ENCODE measurements at places on chromosomes 1 and 21.
A peak's percentile ranks its signal among the peaks of the same experiment; 100 is the strongest.

DNA sequence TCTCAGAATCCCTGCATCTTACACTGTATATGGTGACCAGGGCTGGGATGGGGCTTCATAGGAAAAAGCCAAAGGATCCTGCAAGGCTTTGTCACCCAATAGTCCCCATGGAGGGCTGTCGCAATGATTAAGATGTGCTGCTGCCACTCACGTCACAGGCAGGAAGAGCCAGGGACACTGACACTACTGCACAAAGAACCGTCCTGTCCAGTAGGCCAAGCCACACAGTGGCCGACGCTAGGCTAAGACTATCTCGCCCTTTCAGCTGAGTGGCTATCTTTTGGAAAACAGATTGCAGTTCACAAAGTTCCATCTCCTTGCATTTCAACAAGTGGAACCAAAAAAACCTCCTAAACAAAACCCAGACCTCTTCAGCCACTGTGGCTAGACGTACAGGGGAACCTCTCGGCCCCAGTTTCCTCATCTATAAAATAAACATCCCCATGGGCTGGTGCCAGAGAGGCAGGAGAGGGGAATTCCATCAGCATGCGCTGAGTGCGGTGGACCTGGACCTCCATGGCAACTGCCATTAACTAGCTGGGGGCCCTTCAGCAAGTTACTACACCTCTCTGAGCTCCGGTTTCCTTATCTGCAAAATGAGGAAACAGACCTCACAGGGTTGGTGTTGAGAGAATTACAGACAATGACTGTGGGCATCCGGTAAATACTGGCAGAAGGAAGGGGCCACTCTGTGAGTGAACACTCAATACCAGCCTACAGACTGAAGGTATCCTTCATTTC is 8.7 kb downstream of the CAPZB start:
- DNase-seq: peak; percentile 43

GRCh38 chr1:180117764-180118116 is 36.9 kb upstream of the QSOX1 start:
- no peak for DNase-seq

DNA sequence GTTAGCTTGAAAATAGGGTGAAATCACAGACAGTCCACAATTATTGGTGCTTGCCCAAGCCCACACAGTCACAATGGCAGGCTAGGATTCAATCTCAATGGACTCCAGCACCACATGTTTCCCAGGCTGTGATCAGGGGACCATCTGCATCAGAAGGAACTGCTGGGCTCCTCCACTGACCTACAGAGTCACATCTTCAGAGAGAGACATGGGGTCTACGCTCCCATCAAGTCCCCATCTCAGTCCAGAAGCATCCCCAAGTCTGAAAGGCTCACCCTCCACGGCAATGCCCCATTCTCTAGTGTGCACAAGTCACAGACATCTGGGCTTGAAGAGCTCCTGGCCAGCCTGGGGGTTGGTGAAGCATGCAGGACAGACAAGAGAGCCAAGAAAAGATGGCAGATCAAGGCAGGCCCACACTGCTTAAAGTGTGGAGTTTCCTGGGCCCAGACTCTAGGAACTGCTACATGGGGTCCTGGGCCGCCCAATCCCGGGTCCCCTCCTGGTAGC is 262.5 kb downstream of the NPHP4 start:
- DNase-seq: no peak

DNA sequence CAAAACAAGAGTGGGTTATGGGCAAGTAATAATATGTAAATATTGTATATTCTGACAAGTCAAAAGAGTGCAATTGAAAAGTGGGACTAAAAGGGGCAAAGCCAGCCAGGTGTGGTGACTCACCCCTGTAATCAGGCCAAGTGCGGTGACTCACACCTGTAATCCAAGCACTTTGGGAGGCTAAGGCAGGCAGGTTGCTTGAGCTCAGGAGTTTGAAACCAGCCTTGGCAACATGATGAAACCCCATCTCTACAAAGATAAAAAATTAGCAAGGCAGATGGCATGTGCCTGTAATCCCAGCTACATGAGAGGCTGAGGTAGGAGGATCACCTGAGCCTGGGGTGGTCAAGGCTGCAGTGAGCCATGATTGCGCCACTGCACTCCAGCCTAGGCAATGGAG is 304.0 kb downstream of the HHIPL2 start:
- no peak for DNase-seq

Data from hematopoietic multipotent progenitor cell treated with erythropoietin and hydrocortisone succinate and interleukin-3 and kit ligand, for 15 days (in vitro differentiated cells).